Sciatic nerve (tissue), 2 donors: ENCODE measurements at places on chromosomes 13 and 19. TPM values are rescaled to one million over a fixed set of nuclear protein-coding genes. Genes with fewer than 3 reads are reported as not detected.

The SOX1 gene
- not detected for total RNA-seq

The PRTN3 gene
- total RNA-seq: 0.71 TPM

The ATP4A gene
- total RNA-seq: not detected

The PBX4 gene
- total RNA-seq: 5.1 TPM

The ZNF547 gene
- total RNA-seq: 4.0 TPM

The SYCN gene
- not detected for total RNA-seq

The MIDN gene
- total RNA-seq: 117 TPM

The PRRG2 gene
- total RNA-seq: 1.7 TPM

The PROZ gene
- not detected for total RNA-seq

The SMIM44 gene
- not detected for total RNA-seq

The ZIK1 gene
- 4.9 TPM for total RNA-seq

The SLC25A23 gene
- total RNA-seq: 61.9 TPM

The ANKRD24 gene
- 1.3 TPM for total RNA-seq

The GPC5 gene
- total RNA-seq: 2.5 TPM

The OR7G1 gene
- total RNA-seq: not detected

The CEACAM1 gene
- 5.8 TPM for total RNA-seq

The GJB2 gene
- total RNA-seq: 6.4 TPM

The EPSTI1 gene
- 7.8 TPM for total RNA-seq

The ZNF549 gene
- 9.5 TPM for total RNA-seq

The RFPL4AL1 gene
- total RNA-seq: not detected

The LILRA1 gene
- total RNA-seq: 2.3 TPM

The NKPD1 gene
- not detected for total RNA-seq

The WIZ gene
- 30.2 TPM for total RNA-seq

The CD209 gene
- 20.1 TPM for total RNA-seq
